ENCODE measurements at places on chromosomes 11 and 22.
A peak's percentile ranks its signal among the peaks of the same experiment; 100 is the strongest.

DNA sequence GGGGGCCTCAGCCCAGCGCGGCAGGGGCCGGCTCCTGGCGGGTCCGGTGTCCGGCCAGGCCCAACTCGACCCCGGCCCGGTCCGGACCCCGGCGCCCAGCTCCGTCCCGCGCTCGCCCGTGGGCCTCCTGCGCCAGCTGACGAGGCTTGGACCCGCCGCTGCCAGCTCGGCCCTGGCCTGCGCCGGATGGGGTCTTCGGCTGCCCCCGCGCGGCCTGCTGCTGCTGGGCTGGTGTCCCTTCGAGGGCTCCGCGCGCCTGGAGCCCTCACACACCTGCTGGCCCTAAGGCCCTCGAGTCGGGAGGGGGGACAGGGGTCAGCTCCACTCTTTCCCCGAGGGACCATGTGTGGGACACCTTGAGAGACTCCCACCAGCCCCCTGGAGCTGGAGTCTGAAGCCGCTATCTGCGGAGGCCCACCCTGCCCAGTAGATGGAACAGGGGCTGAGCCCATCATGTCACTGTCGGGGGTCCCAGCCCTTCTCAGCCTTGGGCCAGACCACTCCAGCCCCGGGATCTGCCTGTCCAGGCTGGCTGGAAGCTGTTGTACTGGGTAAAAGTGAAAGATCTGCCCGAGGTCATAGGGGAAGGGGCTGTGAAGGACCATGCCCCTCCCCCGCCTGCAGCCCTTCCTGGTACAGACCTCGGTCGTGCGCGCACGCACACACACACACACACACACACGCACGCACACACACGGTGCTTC is 768 bp upstream of the CDKN1C start:
- no peak for DNase-seq

DNA sequence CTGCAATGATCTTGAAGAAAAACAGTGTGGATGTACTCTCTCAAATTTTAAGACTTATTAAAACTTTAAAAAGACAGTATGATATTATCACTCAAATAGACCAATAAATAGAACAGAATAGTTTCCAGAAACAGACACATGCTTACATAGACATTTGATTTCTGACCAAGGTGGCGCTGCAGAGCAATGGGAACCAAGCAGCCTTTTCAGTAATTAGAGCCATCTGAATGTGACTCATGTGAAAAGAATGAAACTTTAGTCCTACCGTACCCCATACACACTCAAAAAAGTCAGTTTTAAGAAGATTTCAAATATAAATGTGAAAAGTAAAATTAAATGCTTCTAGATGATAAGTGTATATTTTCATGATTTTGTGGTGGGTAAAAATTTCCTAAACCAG is 74.2 kb upstream of the MS4A8 start:
- DNase-seq, result no peak

GRCh38 chr22:48449466-48450187 is 1378.0 kb downstream of the BRD1 start:
- DNase-seq, result no peak

DNA sequence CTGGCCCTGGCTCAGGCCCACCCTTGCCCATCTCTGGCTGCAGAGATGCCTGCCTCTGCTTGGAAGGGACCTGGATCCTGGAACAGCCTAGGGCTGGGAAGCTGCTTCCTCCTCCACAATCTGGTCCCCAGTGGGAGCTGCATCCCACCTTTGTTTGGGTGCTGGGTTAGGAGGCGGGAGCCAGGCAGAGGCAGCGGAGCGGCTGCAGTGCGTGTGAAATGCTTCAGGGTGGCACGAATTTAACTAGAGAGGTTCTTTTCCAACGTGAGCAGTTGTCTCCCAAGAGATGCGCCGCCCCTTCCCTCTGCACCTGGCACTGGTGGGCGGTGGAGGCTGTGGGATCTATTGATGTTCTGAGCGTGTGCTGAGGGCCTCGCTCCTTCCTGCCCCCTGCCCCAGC is 31.6 kb downstream of the BRSK2 start:
- DNase-seq, result no peak

GRCh38 chr22:40235308-40235707 is 57.6 kb downstream of the TNRC6B start:
- no peak for DNase-seq

DNA sequence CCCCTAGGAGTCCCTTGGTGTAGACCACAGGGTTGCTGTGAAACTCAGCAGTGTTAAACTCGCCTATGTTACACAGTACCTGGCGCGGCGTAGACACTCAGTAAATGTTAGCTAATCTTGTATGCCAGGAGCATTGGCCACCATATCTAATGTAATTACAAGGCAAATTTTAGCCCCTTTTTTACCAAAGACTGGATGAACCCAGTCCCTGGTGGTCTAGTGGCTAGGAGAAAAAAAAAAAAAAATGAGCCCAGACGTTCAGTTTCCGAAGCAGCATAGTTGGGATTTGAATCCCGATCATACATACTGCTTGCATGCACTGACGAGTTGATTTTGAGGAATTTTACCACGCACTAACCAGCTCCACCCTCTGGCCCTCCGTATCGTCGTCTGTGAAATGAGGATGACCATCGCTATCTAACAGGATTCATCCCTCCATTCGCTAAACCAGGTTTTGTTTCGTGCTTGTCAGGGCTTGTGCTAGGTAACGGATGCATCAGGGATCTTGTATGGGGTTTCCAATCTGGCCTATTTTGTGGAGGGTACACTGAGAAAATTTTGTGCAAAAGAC is 688 bp downstream of the PTS start:
- no peak for DNase-seq

GRCh38 chr22:36732609-36733008 is 29.1 kb upstream of the CACNG2 start:
- no peak for DNase-seq

DNA sequence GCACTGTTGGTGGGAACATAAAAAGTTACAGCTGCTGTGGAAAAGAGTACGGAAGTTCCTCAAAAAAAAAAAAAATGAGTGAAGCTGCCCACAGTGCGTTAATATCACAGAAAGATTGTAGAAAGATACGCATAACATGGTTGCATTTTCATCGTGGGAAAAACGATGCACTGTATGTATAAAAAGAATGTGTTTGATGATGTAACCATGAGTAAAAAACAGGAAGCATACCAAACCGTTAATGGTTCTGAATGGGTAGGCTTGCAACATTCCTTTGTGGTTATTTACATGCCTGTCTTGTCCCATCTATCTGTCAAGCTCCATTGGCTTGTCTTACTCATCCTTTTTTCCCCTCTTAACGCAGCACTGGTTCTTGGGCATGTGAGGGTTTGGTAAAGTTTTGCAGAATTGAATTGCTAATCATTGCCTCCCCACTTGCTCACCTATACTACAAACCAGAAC is 33.8 kb upstream of the DKK3 start:
- no peak for DNase-seq

GRCh38 chr11:117176186-117176585 is 2.4 kb upstream of the SIDT2 start:
- no peak for DNase-seq

DNA sequence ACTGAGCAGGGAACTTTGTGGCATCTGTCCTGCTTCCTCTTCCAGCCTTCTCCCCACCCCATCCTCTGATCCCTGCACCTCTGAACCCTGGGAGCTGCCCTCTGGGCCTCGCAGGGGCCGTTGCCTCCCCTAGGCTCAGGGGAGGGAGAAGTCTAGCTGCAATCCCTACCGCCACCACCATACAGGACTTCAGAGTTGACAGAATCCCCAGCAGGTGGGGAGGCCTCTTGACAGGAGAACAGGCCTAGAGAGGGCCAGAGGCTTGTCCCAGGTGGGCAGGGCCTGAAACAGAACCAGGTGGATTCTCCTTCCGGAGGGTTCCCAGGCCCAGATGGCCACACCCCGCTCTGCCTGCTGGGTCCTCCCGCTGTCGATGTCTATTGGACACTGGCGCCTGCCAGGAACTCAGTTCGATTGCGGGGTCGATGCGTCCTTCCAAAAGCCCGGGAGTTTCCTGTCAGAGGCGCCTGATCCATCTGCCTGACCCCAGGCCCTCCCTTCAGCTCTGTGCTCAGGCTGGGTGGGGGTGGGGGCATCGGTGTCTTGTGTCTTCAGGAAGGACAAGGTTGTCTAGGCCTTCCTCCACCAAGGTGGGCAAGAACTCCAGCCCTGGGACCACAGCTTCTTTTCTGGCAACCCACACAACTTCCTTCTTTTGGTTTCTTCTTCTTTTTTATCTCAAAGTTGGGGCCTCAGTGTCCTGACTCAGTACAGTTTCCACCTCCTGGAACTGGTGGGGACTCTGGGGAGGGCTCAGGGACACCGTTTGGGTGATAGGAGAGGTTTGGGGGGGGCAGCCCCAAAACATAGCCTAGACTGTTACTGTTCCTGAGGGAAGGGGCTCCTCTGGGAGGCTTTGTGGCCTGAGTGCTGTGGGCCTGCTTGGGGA is 6.4 kb downstream of the STARD10 start:
- no peak for DNase-seq

GRCh38 chr22:22750335-22751042 is 106.1 kb downstream of the GGTLC2 start:
- DNase-seq, result no peak

GRCh38 chr11:95764267-95764898 is 25.2 kb downstream of the FAM76B start:
- DNase-seq, result no peak

DNA sequence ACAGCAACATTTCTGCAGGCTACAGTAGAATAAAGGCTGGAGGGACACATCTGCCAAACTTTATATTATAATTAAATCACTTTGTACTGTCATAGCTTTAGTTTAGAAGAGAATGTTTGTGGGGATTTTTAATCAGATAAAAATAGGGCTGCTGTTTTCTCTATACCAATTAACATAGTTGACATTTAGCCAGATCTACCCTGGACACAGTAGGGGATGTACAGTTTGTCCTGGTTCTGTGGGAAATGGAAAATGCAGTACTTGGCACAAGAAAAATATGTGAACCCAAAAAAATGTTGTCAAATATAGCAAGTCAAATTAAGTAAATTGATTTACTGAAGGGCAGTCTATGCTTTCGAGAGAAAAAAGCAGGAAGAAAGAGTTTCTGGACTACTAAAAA is 20.8 kb upstream of the PICALM start:
- no peak for DNase-seq

DNA sequence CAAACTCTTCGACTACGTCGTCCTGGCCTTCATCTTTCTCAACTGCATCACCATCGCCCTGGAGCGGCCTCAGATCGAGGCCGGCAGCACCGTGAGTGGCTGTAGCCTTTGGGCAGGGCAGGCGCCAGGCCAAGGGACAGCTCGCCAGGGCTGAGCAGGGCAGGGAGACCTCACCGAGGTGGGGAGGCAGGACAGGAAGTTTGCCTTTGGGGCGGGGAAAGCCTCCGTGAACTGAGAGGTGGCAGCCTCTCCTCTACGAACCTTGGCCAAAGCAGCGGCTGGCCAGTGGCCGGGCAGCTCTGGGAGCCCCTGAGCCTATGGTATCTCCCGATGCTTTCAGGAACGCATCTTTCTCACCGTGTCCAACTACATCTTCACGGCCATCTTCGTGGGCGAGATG is 93.2 kb downstream of the CACNA1I start:
- DNase-seq, result no peak

- DNase-seq, result no peak
Measured at GRCh38 chr11:10916665-10917064, 58.8 kb upstream of the ZBED5 start.

- no peak for DNase-seq
Measured at GRCh38 chr11:102197670-102198139, 87.5 kb downstream of the YAP1 start.

GRCh38 chr11:95702526-95702925 is 87.1 kb downstream of the FAM76B start:
- DNase-seq, result no peak

GRCh38 chr22:37843741-37844089 is 419 bp downstream of the ANKRD54 start:
- peak; percentile 58 for DNase-seq

DNA sequence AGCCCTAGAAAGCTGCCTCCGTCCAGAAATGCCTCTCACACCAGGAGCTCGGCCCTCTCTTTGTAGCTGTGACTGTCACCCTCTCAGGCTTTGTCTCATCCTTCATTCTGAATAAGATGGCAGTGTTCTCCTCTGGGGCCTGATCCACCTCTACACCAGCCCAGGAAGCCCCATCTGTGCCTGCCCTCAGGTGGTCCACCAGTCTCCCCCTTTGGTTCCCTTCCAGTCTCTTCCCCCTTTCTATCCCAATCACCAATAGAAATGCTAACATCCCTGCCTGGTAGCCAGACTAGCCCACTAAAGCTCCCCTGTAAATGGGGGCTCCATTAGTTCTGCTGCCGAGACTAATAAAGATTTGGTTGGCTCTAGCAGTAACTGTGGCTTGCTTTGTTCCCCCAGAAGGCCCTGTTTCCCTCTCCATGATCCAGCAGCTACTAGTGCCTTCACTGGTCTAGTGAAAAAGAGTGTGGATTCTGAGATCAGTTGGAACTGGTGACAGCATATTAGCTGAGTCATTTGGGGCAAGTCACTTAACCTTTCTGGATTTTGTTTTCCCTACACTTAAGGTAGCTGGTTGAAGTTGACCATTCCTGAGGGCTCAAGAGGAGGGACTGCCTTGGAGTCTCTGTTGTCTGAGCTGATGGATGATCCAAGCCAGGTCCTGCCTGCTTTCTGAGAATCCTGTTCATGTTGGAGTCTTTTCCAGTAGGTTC is 16.2 kb downstream of the PLEKHB1 start:
- DNase-seq, result no peak

GRCh38 chr11:8610532-8611116 is 16.6 kb upstream of the STK33 start:
- peak; percentile 6 for DNase-seq

GRCh38 chr11:90818196-90818745 is 595.4 kb upstream of the CHORDC1 start:
- DNase-seq, result no peak

GRCh38 chr11:120834686-120835210 is 189.2 kb upstream of the TBCEL start:
- no peak for DNase-seq

- DNase-seq, result no peak
Measured at GRCh38 chr22:50691521-50691920, 18.9 kb downstream of the SHANK3 start.

- DNase-seq, result no peak
Measured at GRCh38 chr22:42915980-42916765, 59.1 kb upstream of the ARFGAP3 start.

DNA sequence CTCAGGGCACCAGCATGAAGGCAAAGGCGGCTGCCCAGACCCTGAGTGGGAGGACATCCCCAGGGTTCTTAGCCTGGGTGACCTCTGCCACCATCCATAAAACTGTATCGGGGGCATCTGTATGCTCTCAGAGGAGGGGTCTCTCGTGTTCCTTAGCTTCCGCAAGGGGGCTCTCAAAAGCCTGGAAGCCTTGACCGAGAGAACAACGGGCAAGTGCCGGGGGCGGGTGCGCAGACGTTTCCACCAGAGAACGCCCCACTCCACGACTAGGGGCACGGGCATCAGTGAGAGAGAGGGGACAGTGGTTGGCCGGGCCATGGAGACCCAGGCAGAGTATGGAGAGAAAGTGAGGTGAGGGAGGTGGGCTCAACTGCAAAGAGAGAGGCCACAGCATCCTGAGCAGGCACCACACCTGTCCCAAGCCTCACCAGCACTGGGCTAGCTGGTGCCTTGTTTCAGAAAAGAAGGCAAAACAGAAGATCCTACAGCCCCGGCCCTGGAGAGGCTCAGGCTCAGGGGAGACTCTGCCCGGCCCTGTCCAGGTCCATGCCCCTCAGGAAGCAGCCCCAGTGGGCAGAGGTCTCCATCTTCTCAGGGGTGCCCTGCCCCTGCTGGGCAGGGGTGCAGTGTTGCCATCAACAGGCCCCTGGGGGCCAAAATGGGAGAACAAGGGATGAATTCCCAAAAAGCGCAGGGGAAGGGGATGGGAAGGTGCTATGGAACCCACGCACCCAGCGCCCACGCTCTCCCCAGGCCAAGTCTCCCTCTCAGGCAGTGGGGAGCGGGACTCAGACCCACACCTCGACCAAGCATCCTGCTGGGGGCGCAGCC is 5.9 kb downstream of the TSPAN32 start:
- no peak for DNase-seq

GRCh38 chr22:19593991-19594569 is 69.9 kb upstream of the CLDN5 start:
- no peak for DNase-seq

Measured in activated T-cell treated with anti-CD3 and anti-CD28 coated beads for 48 hours (primary cell).